ENCODE measurements at places on chromosomes 6 and 20.

DNA sequence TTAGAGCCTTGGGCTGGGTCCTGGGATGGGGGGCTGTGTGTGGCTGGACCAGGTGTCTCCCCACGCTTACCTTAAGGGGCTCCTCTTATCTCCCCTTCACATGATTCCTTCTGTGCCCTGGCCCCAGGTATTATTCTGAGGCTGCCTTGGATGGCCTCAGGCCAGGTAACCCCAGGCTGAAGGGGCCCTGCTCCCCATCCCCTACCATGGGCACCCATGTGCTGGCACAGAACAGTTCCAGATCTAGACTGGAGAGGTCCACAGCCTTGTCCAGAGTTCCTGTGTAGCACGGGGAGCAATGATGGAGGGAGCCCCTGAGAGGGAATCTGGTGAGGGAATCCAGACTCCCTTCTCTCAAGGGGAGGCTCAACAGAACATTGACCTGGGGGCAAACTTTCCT lies 32.1 kb downstream of the MOCS1 start:
- no peak for DNase-seq

- DNase-seq = peak; percentile 78
These were observed 140.1 kb upstream of the LRFN2 start for GRCh38 chr6:40727271-40727670.

- peak; percentile 97 for DNase-seq
These were observed 25.7 kb upstream of the BTBD3 start for GRCh38 chr20:11891776-11892545.

DNA sequence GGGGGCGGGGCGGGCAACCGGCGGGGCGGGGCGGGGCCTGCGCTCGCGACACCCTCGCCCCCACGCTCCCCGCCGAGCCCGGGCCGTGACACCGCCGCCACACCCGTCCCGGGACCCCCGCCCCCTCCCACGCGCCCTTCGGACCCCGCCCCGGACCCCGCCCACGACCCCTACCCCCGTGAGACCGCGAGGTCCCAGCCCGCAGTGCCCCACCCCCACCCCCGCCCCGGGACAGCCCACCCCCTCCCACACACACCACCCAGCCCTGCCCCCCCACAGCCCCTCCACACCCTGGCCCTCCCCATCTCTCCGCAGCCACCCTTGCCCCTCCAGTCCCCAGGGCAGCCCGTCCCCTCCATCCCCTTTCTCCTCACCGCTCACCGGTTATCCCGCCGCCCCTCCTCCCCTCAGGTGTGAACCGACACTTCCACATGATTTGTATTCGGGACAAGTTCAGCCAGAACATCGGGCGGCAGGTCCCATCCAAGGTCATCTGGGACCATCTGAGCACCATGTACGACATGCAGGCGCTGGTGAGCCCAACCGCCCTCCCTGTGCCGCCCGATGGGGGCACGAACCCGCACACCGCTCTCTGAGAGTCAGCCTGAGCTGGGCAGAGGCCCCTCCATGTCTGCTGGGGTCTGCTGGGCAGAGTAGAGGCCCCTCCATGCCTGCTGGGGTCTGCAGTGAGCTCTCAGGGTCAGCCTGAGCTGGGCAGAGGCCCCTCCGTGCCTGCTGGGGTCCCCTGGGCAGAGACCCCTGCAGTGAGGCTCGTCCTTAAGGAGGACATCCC lies 622 bp downstream of the MRGBP start:
- DNase-seq = peak; percentile 63

DNA sequence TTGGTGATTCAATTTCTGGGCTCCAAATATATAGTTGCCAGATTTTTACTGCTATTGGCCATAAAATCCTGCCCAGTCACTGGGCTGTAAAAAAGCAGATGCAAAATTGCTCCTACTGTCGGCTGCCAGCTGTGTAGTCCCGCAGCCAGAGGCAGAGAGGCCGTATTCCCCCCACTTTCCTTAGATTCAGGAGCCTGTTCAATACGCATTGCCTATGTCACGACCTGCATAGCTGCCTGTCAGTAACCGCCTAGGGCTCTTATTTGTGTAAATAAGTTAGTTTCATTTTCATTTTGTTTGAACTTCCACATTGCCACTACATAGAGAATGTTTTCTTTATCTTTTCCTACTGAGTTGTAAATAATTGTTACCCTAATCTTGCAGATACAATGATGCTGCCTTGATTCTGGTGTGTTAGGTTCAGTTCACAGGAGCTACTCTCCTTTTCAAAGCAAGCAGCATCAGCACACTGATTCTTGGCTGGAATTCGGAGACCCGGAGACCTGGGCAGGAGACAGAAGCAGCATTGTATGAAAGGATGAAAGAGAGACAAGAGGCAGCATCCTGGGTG lies 46.0 kb upstream of the UST start:
- peak; percentile 37 for DNase-seq

DNA sequence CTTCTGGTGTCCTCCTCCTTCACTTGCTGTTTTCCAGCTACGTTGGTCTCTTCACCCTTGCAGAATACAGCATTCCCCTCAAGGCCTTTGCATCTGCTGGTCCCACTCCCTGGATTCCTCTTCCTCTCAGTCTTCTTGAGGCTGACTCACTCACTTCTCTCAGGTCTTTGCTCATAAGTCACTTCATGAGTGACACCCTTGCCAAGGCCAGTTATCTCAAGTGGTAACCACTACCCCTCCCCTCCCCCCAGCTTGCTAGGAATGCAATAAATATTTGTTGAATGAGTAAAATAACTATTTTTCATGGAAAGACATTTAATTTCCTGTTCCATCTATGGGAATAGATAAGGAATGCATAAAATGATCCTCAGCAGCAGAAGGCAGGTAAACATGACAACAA lies 131.7 kb downstream of the PLCB4 start:
- DNase-seq = no peak

- no peak for DNase-seq
These were observed 1.8 kb downstream of the RALGAPA2 start for GRCh38 chr20:20710443-20711315.

DNA sequence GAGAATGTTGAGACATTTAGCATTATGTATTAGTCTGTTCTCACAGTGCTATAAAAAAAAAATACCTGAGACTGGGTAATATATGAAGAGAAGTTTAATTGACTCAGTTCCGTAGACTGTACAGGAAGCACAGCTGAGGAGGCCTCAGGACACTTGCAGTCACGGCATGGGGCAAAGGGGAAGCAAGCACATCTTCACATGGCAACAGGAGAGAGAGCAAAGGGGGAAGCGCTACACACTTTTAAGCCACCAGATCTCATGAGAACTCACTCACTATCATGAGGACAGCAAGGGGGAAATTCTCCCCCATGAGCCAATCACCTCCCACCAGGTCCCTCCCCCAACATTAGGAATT lies 26.8 kb upstream of the TFAP2A start:
- DNase-seq = no peak

DNA sequence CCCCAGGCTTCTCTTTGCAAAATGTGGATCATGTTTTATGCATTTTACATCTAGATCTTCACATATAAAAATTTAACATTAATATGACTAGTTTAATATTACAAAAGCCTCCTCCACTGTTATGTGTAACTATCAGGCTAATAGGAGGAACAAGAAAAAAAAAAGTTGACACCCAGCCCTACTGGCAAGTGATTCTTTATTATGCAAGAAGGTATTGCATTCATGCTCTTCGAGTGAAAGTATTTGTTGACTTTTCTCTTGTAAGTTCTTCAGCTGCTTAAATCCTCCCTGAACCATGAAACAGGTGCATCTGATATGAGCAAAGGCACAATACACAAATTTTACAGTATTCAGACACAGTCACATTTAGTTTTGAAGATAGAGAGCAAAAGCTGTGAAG lies 716 bp upstream of the HLA-DQB2 start:
- DNase-seq = no peak

DNA sequence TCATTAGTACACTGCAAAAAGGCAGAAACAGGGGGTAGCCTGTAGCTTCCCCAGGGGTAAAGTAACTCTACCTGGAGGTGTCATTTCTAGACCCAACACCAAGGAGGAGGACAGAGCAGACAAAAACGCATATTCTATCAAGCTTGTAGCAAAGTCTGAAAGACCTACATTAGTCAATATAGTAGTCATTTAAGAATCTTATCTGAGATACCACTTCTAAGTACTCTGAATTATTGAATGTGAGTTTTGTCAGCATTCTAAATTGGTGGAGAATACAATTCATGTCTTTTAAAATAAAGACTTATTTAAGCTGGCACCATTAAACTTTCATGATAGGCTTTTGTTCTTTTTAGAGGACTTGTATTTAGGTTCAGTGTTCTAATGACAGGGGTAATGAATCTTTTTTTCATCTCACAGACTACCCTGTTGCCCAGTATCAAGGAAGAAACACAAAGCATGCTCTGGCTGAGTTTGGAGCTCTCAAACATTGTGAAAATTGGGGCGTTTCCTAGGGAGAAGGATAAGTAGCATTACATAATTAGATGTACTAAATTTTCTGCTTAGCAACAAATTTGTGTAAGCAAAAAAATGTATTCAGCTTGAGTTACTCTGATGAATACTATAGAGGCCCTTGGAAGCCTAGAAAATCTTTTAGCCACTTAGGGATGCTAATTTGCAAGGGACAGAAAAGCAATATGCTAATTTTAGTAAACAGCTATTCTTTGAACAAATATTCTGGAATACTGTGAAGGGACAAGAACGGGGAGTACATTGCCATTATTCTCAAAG lies 255.4 kb upstream of the HSF2 start:
- DNase-seq = no peak

DNA sequence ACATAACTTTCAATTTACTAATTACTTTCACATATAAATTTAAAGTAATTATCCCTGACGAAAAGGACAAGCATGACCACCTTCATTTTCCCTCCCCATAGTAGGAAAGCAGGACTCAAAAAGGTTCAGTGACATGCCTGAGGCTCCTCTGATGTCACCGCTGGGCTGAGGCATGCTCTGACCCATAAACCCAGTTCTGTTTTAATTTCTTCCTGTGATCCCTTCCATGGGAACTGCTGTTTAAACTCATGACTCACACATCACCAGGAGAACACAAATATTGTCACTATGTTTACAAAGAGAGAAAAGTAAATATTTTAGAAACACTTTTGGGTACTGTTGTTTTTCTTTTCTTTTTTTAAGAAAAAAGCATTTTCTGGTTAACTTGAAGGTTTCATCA lies 38.0 kb upstream of the NR2E1 start:
- no peak for DNase-seq

GRCh38 chr6:151609146-151609902 lies 115.5 kb downstream of the CCDC170 start:
- no peak for DNase-seq

- no peak for DNase-seq
These were observed 260.2 kb upstream of the IRAK1BP1 start for GRCh38 chr6:78607189-78607588.

DNA sequence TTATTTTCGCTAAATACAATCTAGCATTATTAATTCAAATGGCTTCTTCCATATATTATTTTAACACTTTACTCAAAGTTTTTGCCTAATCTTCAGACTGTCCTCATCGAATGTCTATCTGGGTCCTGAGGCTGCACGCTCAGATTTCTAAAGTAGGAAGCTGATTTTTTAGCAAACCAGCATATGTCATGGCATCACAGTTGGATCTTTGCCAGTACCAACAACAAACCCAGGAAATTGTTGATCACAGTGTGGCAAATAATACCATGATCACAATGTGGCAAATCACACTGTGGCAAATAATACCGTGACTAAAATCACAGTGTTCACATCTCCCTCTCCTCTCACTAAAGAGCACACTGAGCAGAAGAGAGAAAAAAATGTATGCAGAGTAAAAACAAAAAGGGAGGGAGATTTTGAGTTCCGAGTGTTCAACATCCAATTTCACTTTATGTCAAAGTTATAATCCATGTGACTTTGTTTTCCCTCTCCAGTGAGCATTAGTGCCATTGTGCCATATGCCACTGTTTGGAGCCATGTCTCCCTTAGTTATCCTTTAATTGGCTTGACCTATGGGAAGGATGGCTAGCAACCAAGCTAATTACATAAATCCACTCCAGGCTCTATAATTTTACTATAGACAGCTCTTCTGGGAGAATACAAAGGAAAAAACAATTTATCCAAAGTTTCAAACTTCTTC lies 1059.6 kb downstream of the HACE1 start:
- no peak for DNase-seq

- DNase-seq = peak; percentile 36
These were observed 702.7 kb downstream of the MAFB start for GRCh38 chr20:39986173-39986904.

DNA sequence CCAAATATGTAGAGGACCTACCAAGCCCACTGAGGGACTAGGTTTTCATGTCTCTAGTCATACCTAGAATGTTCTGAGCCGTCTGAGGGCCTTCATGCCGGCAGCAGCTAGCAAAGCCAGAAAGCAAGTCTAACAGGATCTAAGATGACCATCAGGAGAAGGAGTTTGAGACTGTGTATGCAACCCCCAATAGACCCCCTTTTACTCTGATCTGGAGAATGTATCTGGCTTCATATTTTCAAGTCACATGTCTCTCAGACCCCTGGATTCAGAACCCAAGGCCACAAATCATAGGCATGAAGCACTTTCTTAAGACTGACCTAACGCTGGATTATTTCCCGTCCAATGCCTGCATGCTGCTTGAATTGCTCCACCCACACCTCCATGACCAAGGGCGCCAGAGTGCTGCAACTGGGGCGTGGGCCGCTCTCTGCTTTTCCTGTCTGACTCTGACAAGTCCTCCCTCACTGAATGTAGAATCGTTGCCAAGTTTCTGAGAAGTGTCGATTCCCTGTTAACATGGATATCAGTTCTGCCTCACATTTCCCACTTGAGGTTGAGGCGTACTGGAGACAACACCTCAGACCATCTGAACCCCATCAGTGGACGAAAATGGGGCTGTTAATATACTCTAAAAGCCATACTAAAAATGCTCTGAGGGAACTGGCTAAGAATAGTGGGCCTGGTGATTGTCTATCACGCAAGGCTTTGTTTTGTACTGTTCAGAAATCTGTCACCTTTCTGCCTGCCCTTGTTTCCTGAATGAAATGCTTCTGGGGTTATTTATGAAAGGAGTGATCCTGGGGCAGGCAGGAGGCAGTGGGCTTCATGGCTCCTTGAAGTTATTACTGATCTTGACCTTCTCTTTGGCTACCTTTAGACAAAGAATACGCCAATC lies 23.9 kb upstream of the ASXL1 start:
- DNase-seq = no peak

DNA sequence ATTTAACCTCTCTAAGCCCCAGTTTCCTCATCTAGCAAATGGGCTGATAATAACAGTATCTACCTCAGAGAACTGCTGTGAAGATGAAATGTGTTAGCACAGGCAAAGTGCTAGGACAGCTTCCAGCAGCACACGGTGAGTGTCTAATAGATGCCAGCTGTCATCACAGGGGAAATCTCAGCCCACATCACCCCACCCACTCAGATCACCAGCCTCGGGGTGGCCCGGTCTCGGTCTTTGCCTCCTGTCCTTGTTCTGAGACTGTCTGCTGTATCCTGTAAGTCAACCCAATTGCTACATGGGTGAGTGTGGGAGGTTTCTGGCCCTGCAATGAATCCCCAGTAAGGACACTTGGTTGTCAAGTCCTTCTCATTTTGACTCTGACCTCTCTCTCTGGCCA lies 99.5 kb upstream of the ZNFX1 start:
- DNase-seq = no peak

- no peak for DNase-seq
These were observed 98.7 kb downstream of the SLC16A10 start for GRCh38 chr6:111185954-111186353.

GRCh38 chr6:11218538-11219399 lies 13.7 kb downstream of the NEDD9 start:
- DNase-seq = no peak

- no peak for DNase-seq
These were observed 697.4 kb downstream of the PTPRT start for GRCh38 chr20:42492290-42492689.

- no peak for DNase-seq
These were observed 162.4 kb upstream of the CDYL start for GRCh38 chr6:4613795-4614194.

- no peak for DNase-seq
These were observed 155.1 kb upstream of the SOX4 start for GRCh38 chr6:21438237-21438985.

Data from GM23338 (cell line).